Upper lobe of right lung (tissue), 1 donor: ENCODE measurements at places on chromosomes 4 and X. TPM values are rescaled to one million over a fixed set of nuclear protein-coding genes. Genes with fewer than 3 reads are reported as not detected.

GRCh38 chr4:106245176-106245575, 70.8 kb downstream of the TBCK start:
- no peak overlapping the region for H3K4me3 ChIP-seq
- peaks cover 24% of the 10 kb centered on the region for H3K36me3 ChIP-seq
- no peaks in the 10 kb centered on the region for H3K27me3 ChIP-seq
- no peak for DNase-seq
- H3K4me1 ChIP-seq, result no peaks in the 10 kb centered on the region
- no peak overlapping the region for H3K27ac ChIP-seq

Gene ENPP6
- 0.12 TPM for total RNA-seq

- no peak overlapping the region for H3K27ac ChIP-seq
- no peak for DNase-seq
- no peak overlapping the region for H3K4me3 ChIP-seq
- H3K36me3 ChIP-seq, result no peaks in the 10 kb centered on the region
- H3K4me1 ChIP-seq, result no peaks in the 10 kb centered on the region
Observed at GRCh38 chr4:52894443-52894842, 32.3 kb downstream of the RASL11B start.

DNA sequence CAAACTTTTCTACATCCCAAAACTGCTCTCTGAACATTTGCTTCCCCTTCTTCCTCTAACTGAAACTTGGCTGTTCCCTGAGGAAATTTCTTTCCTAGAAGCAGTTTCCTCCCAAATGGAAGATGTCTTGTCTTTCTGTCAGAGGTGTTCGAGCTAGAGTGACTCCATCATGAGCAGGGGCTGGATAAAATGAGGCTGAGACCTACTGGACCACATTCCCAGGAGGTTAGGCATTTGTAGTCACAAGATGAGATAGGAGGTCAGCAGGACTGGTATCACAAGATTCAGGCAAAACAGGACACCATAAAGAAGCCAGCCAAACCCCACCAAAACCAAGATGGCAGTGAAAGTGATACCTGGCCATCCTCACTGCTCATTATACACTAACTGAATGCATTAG, 35.8 kb upstream of the PGRMC2 start:
- H3K36me3 ChIP-seq, result no peaks in the 10 kb centered on the region
- no peak for DNase-seq
- no peak overlapping the region for H3K27ac ChIP-seq
